ENCODE measurements at places on chromosomes 4 and X. TPM values are rescaled to one million over a fixed set of nuclear protein-coding genes. Genes with fewer than 3 reads are reported as not detected.

The SPACA5 gene
- not detected for polyA plus RNA-seq

The HSFX4 gene
- polyA plus RNA-seq: not detected

DNA sequence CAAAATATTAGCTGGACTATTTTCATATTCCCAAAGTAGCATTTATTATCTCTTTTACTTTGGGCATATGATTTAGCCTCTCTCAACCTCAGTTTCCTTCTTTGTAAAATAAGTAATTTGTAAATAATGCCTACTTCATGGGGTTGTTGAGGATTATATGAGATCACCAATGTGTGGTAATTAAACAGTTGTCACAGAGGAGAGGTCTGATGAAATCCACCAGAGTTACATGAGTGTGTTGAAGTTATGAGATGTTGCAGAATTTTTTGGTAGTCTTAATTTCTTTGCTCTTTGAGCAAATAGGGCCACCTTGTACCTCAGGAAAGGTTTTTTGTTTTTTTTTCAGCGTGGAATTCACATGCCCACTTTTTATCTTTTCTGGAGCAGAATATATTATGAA is 1.4 kb downstream of the COX7B start:
- no peak for DNase-seq

DNA sequence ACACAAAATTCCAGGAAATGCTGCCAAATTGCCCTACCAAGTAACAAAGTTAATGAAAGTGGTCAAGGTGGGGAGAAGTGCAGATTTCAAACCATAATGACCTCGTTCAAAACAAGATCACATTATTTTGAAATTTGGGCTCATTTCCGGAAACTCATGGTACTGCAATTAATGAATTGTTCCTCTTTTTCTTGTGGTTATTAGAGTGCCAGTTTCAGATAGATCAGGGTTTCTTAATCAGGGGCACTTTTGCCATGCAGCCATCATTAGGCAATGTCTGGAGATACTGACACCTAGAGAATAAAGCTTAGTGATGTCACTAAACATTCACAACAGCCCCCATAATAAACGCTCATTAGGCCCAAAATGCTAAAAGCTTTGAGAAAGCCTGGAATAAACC is 381.5 kb upstream of the GALNT7 start:
- DNase-seq: no peak

DNA sequence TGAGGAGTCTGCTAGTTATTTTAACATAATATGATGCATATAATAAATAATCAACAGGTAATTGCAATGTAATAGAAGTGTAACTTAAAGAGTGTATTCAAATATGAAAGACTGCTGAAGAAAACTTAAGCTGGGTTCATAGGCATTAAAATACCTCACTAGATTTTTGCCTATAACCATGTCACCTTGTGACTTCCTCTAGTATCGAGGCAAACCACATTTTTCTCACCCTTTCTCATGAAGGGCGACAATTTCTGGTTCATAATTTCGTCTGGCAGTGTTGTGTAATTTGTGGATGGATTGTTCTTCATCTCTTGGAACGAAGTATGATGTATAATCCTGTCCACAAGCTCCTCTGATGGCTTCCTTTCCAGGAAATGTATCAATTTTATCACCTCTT is 16.0 kb downstream of the SULT1E1 start:
- DNase-seq: no peak

DNA sequence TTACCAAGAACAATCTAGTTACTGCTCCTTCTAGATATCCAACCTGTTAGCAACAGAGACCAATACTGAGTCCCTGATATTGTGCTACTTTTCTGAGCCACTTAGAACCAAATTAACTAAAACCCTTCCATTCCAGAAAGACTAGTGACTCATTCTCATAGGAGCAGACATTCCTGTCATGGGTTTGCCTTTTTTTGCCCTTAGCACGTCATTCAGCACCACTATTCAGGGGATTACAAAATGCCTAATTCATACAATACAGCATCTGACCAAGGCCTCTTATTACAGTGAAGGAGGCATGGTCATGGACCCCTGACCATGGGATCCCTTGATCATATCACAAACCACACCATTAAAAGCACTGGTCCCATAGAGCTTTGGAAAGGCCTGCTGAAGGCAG is 123.8 kb upstream of the CXCL13 start:
- no peak for DNase-seq

The SYNPO2 gene
- 10.8 TPM for polyA plus RNA-seq

- no peak for DNase-seq
These were observed 52.6 kb downstream of the SULT1B1 start for GRCh38 chr4:69707807-69708206.

GRCh38 chrX:150298841-150299551 is 64.1 kb upstream of the MAMLD1 start:
- no peak for DNase-seq

The GRK4 gene
- polyA plus RNA-seq: 2.7 TPM

The PRR27 gene
- not detected for polyA plus RNA-seq

- no peak for DNase-seq
These were observed 26.0 kb downstream of the SMIM43 start for GRCh38 chr4:121738780-121739535.

The MSX1 gene
- 1.5 TPM for polyA plus RNA-seq

DNA sequence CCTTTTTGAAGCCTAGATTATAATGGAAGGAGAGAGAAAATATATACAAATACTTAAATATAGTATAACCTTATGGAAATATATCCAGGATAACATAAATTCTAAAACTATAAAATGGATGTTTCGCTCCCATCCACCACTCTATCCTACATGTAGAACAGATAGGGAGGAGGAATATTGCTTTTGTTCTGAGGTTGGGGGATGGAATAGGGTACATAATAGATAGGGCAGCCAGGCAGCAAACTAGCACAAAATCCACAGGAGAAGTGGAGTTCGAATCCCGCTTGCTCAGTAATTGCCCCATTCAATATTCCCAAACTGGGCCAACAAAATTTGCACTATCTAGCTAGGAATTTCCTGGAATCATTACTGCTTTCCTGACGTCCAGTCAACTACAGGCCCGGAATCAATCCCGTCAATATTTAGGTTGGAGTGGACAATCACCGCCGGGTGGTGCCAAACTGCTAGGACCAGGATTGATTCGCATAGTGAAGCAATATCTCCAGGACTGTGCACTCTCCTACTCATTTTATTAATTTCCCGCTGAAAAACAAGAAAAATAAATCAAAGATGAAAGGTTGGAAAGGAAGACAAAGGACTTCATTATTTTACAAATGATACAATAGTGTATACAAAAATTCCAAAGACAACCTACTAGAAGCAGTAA is 40.4 kb upstream of the PAPSS1 start:
- DNase-seq: peak; percentile 2

The USP9X gene
- polyA plus RNA-seq: 15.7 TPM

The PAGE1 gene
- polyA plus RNA-seq: 0.50 TPM
